NCI-H1105 treated with DMSO at 0.1 percent for 48 hours (cell line): ENCODE measurements at places on chromosomes 2 and 18.

- DNase-seq, result no peak
These were observed 147.2 kb downstream of the MGAT5 start for GRCh38 chr2:134401081-134401497.

- no peak for DNase-seq
These were observed 566.2 kb downstream of the TDRD15 start for GRCh38 chr2:21690005-21690404.

DNA sequence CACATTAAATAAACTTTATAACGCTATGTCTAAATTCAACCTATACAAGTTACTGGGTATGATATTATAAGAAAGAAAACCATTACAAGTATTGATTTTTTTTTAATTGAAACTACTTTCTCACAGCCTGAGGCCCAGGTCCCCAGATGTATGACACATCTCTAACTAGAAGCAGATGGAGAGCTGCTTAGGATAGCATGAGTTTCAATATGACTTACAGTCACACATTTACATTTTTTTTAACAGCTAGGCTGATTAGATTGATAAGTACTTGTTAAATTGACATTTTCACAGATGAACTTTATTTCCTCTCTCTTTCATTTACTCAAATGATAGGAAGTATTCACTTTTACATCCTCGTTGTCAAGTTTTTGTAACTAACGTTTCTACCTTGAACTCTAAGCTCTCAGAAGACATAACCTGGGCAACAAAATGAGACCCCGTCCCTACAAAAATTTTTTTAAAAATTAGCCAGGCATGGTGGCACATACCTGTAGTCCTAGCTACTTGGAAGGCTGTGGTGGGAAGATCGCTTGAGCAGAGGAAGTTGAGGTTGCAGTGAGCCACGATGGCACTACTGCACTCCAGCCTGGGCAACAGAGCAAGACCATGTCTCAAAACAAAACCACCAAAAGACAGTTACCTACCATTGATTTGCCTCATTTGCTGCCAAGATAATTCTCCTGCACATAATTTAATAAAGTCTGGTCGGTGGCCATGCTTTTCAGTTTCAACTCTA is 52.4 kb downstream of the STK39 start:
- DNase-seq, result no peak

GRCh38 chr2:167331636-167332232 is 443.5 kb downstream of the XIRP2 start:
- DNase-seq, result no peak

GRCh38 chr2:128380961-128381938 is 62.6 kb upstream of the HS6ST1 start:
- no peak for DNase-seq

- no peak for DNase-seq
These were observed 40.2 kb downstream of the RTP5 start for GRCh38 chr2:241909769-241910168.

DNA sequence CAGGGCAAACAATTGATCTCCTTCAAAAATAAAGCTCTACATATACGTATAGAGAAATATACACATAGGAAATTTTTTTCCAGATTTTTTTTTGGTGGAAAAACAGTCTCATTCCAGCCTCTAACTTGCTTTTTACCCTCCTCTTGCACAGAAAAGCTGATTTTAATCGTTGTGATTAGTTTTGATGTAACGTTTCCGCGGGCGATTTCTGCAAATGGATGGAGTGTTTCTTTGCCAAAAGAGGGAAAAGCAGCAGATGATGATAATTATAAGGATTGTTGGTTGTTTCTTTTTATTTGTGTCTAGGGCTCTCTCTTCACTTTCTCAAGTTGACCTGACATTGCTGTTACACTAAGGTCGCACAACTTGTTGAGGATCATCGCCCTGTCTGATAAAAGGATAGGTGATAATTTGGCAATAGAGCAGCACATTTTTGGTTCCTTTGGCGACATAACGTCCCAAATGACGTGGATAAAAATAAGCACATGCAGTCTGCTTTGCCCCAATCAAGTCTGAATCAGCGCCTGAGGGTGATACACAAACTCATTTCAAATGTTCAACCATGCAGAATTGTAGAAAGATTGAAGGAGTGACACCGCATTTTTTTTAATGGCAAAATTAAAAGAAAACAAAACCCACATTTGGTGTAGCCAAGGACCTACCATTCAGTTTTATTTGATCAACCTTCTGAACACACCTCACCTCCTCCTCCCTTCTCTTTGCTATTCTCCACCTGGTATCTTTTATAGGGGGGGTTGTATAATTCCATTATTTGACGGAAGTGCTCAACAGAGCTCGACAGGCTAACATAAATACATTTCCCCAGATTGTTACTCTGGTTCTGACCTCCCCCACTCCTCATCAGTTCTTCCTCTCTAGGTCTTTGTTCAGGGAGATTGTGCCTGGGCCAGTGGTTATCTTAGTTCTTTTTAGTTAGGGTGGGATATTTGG is 109.6 kb upstream of the KCTD1 start:
- peak; percentile 27 for DNase-seq

GRCh38 chr18:32772581-32773381 is at the start of gene KLHL14:
Gene KLHL14, minus strand, starts transcription at chr18:32773023. Its CDS starts 2,432 bp downstream, at chr18:32770591.
- no peak for DNase-seq

GRCh38 chr18:57859314-57859713 is 56.2 kb upstream of the ATP8B1 start:
- no peak for DNase-seq

DNA sequence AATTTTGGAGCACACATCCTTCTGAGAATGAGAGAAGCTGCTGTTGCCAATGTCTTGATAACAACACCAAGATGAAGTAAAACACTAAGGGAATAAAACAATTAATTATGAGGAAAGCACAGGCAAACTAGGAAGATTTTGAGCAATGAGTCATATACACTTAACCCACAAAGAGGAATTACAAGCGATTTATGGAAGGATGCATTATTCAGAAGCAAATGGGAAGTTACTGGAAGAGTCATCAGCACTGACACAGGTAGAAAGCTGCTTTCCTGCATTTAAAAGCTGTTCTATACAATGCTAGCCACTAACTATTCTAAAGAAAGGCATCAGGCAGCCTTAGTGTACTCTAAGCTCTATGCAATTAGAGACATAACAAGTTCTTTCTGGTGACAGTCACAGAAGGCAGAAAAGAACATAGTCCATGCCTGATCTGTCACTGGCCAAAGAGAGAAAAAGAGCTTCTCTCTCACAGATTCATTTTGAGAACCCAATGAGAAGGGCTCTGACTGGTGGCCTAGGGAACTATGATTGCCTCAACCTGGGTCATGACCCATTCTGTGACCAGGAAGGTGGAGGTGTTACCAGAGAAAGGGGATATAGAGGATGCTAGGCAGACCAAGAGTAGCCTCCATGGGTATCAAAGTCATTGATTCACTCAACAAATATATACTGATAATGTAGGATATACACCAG is 45.4 kb downstream of the M1AP start:
- DNase-seq, result no peak

DNA sequence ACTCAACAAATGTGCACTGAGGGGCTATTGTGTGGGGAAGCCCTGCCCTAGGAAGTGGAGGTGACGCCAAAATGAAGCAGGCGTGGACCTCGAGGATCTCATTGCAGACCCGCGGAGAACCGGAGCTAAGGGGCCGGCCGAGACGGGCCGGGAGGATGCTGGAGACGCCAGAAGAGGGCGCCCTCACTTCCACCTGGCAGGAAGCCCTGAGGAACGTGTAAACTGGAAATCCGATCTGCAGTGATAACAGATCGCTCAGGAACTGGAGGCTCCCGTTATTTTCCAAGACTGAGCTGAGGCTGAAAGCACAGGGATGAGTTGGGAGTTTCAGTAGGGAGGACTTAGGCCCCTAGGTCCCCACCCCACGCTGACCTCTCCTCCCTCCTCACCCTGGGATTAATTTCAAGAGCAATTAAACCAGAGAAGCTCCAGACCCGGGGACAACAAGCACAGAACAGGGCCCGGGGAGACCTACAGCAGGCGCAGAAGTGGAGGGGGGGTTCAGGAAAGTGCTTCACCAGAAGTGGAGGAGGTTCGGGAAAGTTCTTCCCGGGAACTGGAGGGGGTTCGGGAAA is 7.7 kb upstream of the COL6A3 start:
- DNase-seq, result peak; percentile 43

DNA sequence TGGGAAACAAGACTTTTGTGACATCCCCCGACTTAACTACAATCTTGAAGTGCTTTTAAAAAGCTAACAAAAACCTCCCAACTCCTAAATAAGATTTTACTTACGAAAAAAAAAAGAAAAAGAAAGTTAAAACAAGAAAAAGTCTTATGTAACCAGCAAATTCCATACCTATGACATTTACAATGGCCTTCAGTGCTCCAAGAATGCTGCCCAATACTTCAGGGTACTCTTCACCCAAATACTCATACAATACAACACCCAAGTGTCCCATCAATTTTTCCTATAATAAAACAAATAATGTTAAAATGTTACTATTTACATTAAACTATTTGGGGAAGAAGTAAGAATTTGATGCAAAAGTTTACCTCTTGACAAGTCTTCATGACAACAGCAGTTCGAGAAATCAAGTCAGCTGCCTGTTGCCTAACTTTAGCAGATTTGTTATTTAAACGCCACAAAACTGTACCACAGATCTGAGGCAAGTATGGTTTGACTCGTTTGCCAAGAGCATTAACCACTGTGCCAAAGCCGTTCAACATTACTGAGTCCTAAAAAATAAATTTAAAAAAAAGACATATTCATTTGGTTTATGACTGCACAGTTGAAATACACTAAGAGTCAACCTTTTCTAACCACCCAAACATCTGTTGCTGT is 34.8 kb downstream of the SF3B1 start:
- no peak for DNase-seq

DNA sequence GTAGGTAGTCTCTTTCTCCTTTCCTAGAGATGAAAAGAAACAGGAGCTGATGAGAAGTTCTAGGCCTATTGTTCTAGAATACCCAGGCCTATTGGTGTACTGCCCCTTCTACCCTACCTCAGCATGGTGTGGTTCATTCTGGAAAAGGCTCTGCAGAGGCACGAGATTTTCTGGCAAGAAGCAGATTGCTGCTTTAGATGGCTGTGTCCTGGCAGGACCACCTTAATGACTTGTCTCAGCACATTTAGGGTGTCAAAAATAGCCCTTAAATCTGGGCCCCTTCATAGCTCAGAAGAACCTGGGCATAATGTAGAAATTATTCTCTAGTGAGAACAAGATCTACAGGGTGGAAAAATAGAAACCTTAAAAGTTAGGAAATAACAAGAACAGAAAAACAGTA is 87.9 kb downstream of the BCL2L11 start:
- no peak for DNase-seq

DNA sequence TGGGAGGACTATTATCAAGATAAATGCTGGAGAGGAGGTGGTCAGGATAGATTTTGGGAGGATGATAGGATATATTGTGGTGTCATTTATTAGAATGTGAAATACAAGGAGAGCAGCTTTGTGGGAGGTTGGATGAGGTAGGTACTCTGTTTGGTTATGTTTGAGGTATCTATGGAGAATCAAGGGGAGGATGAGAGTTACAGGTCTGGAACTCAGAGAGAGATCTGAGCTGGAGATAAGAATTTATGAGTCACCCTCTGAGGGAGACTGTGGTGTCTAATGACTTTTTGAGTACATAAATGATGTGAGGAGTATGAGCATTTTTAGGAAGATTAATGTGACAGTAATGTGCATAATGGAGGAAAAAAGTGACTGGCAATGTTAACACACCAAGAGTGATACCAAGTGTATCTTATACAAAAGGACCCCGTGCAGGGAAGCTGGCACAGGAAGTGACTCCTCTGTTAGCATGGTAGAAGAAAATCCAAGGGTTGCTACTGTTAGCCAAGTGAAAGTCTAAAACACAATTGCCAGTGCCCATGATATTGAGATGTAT is 48.2 kb downstream of the CRIM1 start:
- no peak for DNase-seq

GRCh38 chr2:48528431-48528830 is 1.5 kb upstream of the STON1 start:
- DNase-seq, result no peak

GRCh38 chr2:209719034-209719433 is 52.6 kb upstream of the UNC80 start:
- no peak for DNase-seq

DNA sequence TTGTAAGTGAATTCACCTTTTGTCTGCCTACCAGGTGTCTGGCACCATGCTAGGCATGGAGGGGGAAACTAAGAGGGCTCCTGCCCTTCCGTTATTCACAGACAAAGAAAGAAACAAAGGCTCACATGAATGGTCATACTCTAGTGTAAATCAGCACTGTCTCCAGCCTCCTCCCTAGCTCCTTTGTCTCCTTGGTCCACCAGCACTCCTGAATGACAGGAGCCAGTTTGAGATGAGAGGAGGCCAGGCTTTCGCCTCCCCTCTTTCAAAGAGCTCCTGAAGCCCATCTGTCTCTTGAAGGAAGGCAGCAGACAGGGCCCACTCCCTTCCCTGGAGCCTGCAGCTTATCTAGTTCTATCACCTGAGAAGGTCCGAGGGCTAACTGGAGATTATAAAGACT is 18.7 kb downstream of the SATB2 start:
- DNase-seq, result no peak

- DNase-seq, result no peak
These were observed 539.6 kb downstream of the SATB2 start for GRCh38 chr2:198917926-198918720.

- DNase-seq, result no peak
These were observed 32.7 kb downstream of the TNP1 start for GRCh38 chr2:216827073-216827720.

- no peak for DNase-seq
These were observed 62.7 kb upstream of the NFU1 start for GRCh38 chr2:69499966-69500365.

DNA sequence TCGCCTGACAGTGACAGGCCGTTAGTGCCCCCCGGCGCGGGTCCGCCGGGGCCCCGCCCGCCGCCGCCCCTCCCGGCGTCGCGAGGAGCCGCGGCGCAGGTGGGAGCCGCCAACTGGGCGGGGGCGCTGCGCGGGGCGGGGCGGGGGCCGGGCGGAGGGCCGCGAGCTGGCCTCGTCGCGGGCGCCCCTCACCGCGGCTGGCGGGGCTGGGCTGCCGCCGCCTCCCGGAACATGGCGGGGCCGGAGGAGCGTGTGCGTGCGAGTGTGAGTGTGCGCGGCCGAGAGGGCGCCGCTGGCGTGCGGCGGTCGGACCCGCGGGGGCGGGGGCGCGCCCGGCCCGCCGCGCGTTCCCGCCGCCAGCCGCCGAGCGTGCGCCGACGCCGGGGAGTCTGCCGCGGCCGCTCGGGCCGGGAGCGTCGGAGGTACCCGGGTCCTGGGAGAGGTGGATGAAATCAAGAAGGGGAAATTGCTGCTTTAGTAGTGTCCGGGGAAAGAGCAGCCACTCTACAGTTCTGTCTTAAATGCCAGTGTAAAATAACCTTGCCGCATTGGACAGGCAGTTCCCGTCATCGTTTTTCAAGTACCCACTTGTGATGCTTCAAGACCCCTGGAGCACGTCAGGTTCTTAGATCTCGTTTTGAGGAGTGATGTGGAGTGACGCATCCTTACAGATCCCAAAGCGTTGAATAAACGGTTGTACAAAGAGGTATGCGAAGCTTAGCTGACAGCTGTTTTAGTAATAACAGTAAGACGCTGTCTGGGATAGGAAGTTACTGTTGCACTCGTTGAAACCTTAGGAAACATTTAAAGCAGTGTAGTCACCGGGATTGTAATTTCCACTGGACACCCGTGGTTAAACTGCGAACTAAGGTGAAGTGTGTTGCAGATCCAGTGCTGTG is 836 bp downstream of the ANKRD12 start:
- DNase-seq, result peak; percentile 45

GRCh38 chr18:59823596-59824195 is 76.1 kb upstream of the PMAIP1 start:
- peak; percentile 76 for DNase-seq
